ENCODE measurements at places on chromosomes 3 and 15.
A peak's percentile ranks its signal among the peaks of the same experiment; 100 is the strongest.

DNA sequence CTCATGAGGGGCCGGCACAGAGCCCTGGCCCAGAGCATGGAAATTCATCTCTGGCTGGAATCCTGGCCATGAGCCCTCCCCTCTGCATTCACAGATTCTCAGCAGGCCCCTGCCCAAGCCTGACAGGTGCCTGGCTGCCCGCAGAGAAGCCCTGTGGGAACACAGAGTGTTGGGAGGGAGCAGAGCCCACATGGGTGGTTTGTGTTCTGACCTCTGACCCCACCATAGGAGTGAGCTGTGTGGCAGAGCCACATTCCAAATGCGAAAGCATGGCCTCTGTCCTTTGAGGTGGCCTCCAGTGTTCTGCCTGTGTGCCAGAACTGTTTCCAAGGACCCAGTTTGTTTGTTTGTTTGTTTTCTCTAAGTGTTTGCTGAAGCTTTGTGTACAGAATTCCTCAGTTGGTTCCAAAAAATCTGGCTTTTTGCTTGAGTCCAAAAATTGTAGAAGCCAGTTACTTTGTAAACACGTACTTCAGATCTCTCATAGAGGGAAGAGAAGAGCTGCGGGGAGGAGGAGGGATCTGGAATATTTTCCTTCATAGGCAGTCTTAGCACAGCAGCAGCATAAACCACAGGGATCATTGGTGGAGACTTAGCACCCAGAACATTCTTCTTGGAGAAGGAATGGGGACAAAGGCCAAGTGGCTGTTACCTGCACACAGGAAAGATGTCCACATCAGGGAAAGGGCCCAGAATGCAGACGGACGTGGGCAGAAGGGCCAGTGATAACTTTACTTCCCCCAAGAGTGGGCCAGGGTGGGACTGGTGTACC lies 36.0 kb downstream of the GRAMD2A start:
- DNase-seq: no peak

GRCh38 chr3:57283334-57283733 lies 9.2 kb downstream of the ASB14 start:
- DNase-seq: no peak

GRCh38 chr3:153087595-153088566 lies 74.1 kb upstream of the RAP2B start:
- DNase-seq: no peak

- no peak for DNase-seq
Measured at GRCh38 chr3:53956586-53956985, 64.9 kb upstream of the SELENOK start.

DNA sequence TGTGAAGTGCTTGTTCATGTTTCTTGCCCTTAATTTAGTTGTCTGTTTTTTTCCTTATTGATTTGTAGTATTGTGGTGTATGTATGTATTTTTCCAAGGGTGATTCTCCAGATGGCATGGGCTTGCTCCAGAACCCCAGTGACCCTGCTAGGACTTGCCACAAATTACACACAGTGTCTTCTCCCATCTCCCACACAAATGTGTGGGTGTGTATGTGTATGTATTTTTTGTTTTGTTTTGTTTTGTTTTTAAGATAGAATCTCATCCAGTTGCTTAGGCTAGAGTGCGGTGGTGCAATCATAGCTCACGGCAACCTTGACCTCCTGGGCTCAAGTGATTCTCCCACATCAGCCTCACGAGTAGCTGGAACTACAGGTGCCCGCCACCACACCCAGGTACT lies 36.2 kb upstream of the ARID3B start:
- DNase-seq: no peak

DNA sequence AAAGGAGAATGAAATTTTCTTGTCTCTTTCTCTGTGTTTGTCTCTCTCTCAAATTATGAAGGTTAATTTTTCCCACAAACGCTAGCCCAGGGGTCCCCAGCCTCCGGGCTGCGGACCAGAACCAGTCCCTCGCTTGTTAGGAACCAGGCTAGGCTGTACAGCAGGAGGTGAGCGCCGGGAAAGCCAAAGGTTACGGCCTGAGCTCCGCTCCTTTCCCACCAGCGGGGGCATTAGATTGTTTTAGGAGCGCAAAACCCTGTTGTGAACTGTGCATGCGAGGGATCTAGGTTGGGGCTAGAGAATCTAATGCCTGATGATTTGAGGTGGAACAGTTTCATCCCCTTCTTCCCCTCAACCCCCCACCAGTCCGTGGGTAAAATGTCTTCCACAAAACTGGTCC lies 74.7 kb upstream of the ZNF385D start:
- DNase-seq: no peak

DNA sequence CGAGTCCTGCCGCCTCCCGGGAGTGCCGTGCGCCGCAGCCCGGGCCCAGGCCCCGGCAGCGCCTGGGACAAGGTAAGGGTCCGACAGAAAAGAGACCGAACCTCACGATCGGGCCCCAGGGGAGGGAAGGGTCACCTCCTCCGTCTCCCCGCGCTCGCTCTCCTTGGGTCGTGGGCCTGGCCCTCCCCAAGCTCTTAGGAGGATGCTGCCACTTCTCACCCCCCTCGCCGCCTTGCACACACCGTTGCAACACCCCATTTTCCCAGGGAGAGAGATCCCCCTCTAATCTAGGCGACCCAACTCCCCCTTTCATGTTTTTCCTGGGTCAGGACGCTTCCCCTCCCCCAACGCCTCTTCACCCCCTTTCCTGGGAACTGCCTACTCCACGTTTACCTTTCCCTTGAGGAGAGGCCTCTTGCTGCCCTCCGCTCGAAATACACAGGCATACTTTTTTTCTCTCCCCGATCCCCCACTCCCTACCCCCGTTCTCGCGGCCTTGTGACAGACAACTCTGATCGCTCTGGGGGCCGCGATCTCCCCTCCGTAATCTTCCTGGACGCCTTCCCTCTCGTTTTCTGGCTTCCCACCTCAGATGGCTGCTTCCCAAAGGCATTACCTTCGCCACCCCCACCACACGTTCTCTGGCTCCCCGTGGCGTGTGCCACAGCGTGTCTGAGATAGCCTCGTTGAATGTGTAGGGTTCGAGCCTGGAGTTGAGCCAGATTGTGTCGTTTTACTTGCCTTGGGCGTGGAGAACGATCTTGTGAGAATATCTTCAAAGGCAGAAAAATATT lies 688 bp downstream of the SETD5 start:
- DNase-seq: peak; percentile 13

- no peak for DNase-seq
Measured at GRCh38 chr3:53888232-53888631, 3.4 kb downstream of the SELENOK start.

DNA sequence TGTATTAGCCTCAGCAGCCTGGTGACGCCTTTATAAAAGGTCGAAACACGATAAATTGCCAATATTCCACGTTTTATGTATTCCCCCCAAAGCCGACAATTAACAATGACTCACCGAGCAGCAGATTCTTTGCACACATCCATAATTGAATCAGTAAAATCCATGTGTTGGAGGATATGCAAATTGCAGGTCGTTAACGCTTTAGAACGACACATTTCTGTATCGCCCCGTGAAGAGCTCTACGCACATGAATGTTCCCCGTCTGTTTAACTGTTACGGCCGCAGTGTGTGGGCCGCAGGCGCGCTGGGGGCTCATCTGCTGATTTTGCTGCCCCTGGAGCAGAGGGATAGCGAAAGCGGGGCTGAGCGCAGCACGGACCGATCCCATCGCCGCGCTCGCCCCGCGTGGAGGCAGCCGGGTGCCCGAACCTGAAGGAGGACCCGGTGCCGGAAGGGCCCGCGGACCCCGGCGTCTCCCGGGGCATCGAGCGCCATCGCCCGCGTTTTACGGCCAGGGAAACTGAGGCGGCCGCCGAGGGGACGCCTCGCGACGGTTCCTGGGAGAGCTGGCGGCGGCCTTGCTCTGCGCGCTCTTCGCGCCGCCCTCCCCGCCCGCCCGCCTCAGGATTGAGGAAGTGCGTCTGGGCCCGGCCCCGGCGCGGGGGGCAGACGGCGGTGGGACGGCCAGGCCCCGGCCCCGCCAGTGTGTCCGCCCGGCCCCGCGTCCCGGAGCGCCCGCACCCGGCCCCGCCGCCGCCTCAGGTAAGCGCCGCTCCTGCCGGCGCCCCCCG lies at the start of gene LRRK1:
LRRK1 (plus strand) TSS at position 668 of the 791 bp plus-strand sequence. CDS start 5,276 bp downstream, outside the sequence.
- no peak for DNase-seq
